ENCODE measurements at places on chromosomes 6 and 20.

- DNase-seq = no peak
Observed at GRCh38 chr6:84228198-84228543, 728 bp upstream of the CEP162 start.

DNA sequence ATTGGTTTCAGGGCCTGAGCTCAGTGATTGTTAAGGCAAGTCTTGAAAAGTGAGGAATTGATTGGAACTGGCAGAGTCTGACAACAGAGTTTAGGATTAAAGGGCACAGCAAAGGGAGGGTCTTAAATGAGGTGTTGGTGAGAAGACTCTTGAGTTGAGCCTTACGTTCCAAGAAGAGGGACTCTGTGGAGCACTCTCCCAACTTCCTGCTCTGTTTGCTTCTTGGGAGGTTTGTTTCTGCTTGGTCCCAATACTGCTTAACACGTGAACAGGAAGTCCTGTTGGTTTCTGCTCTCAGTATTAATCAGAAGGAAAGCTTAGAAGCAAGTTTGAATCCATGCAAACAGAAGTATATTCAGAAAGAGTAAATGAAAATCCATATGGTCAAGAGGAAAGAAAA, 15.6 kb upstream of the SYNDIG1 start:
- no peak for DNase-seq

DNA sequence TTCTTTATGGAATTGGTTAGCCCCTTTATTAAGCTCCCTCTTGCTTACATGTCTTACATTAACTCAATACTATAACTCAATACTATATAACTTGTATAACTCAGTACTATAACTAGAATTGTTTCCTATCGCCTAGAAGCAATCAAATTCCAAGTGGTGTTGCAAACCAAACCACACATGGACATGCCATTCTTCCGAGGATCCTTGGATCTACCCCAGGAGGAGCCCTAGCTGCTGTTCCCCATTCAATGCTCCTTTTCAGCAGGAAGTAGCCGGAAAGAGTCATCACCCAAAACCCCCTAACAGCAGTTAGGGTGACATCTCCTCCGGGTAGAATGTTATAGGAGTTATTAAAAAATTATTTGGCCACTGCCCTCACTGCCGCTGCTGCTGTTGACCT, 40.5 kb downstream of the PLN start:
- DNase-seq = no peak

DNA sequence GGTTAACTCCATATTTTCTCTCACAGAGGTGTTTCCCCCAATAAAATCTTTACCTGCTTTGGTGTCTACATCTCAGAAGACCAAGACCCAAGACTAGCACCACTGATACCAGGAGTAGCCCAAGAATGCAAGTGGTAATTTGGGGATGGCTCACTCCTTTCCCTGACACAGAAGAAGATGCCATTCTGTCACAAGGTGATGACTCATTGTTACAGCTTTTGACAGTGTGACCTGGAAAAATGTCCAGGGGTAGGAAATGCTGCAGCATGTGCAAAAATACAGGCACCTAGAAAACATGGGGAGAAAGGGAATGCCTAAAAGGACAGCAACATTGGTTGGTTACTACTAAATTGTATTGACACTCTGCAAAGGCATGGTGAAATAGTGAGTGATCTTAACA, 254.0 kb upstream of the GJE1 start:
- no peak for DNase-seq

- DNase-seq = no peak
Observed at GRCh38 chr6:81894306-81894705, 141.8 kb upstream of the TENT5A start.

DNA sequence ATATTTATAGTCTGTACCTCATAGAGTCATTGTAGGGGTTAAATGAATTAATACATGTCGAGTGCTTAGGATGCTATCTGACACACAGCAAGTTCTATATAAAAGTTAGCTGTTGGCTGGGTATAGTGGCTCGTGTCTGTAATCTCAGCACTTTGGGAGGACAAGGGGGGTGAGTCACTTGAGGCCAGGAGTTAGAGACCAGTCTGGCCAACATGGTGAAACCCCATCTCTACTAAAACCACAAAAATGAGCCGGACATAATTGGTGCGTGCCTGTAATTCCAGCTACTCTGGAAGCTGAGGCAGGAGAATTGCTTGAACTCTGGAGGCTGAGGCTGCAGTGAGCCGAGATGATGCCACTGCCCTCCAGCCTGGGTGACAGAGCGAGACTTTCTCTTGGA, 222.9 kb downstream of the UBE3D start:
- DNase-seq = no peak

- no peak for DNase-seq
Observed at GRCh38 chr6:118786596-118787453, 107.1 kb upstream of the ASF1A start.

GRCh38 chr6:161108916-161109315, 117.3 kb downstream of the MAP3K4 start:
- DNase-seq = no peak

DNA sequence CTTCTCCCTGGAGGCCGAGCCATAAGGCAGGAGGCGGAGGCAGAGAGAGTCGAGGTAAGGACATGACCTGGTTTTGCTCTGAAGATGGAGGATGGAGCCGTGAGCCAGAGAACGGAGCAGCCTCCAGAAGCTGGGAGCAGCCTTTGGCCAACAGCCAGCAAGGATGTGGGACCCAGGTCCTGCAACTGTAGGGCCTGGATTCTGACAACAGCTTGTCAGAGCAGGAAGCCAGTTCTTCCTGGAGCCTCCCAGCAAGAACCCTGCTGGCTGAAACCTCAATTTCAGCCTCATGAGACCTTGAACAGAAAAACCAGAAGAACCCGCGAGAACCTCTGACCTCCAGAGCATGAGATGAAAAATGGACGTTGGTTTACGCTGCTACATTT, 13.4 kb upstream of the MRGBP start:
- DNase-seq = no peak

DNA sequence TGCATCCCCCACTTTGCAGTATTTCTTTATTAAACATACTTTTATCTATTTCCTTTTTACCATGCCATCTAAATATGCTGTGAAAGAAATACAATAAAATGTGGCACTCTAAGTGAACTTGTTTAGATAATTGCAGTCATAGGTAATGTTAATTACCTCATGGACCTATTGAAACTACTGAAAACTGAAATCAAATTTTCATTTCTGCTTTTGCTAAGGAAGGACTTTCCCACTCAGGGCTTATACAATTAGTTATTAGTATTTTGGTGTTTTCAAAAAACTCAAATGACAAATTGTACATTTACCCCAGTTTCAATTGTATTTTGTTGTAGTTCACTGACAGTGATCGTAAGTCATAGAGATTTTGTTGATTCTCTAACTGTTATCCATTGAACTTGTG, 88.4 kb downstream of the ID4 start:
- no peak for DNase-seq

DNA sequence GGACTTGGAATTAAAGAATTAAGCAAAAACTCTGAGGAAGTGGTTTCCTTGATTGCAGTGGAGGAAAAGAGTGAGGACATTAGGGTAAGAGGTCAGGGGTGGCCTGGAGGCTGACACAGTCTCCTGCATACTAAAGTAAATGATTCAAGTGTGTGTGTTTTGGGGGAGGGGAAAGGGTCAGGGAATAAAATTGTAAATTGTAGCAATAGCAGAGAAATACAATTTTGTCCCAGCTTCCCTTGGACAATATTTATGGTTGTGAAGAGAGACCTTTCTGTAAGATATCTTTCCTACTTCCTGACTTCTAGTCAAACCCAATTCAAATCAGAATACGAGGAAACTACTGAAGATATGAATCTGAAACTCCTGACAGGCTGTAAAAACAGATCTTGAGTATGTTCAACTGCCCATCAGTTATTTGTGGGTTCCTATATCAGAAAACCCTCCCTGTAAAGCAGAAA, 143.4 kb upstream of the HMGN3 start:
- DNase-seq = no peak

GRCh38 chr6:101832371-101832770, 438.9 kb downstream of the GRIK2 start:
- DNase-seq = no peak

GRCh38 chr20:6074145-6074561, 20.3 kb upstream of the LRRN4 start:
- DNase-seq = no peak

- no peak for DNase-seq
Observed at GRCh38 chr6:45377043-45377553, 636 bp downstream of the SUPT3H start.

DNA sequence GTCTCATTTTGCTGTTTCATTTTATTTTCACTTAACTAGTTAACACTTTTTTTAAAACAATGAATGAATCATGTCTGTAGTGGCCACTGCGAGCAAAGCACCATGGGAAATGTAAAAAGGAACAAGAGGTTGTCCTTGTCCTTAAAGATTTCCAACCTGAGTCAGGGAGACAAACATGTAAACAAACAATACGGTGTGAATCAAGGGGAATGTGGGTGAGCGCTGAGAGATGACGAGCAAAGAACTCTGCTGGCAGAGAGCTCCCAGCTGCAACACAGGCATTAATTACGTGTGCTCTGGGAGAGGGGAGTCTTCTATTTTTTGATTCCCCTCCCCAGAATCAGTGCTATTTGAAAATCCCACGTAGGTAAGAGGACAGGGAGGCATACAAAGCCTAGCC, 84.3 kb downstream of the ATXN1 start:
- DNase-seq = no peak

- DNase-seq = no peak
Observed at GRCh38 chr6:163113358-163113962, 301.1 kb upstream of the QKI start.

- no peak for DNase-seq
Observed at GRCh38 chr6:28985462-28986164, 19.5 kb downstream of the ZNF311 start.

- peak; percentile 27 for DNase-seq
Observed at GRCh38 chr6:227812-228338, 64.4 kb upstream of the DUSP22 start.

DNA sequence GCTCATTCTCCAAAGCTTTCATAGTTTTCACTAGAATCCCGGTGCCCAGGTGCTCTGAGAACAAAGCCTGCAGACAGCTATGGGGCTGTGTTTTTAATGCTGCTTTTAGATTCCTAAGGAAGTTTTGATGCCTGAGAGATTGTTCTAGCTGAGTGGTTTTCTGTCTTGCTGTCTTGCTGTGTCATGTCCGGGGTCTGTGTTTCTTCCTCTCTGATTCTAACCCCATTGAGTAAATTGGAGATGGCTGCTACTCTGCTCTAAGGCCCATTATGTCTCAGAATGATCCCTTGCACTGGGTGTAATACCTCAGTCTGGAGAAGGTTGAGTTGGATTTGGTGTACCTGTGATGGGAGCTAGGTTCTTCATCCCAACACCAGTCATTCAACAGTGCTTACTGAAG, 63.4 kb downstream of the ARID1B start:
- DNase-seq = no peak

DNA sequence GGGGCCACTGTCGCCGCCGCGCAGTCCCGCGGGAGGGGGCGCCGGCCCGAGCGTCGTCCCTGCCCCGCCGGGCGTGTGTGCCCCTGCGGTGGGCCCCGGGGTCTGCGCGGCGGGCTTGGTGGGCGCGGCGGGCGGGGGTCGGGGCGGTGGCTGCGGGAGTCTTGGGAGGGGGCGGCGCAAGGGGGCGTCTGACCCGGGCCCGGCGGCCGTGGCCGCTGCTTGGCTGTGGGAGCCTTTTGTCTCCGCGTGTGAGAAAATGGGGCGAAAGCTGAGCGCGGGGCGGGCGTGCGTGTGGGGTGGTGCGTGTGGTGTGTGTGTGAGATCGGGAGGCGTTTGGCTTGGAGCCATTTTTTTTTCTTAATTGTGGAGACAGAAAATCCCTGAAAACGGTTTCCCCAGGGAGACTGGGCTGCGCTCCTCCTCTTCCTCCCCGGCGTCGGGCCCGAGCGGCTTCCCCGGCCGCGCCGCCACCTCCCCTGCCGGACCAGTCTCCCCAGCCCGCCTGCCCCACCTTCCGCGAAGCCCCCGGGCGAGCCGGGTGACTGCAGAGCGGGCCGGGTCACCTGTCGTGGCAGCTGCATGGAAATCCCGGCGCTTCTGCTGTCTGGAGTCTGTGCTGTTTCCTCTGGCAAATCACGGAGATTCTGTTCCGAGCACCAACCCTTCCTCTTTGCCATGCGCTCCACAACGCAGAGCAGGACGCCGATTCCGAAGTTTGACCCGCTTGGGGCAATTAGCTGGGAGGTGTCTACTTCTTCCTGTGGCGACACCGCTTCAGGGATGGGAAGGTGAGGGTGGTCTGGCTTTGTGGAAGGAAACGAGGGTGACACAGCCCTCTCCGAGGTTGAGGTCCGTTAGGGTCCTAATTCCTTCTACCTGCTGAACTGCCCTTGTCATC, 64.4 kb downstream of the GTF2H5 start:
- DNase-seq = peak; percentile 68

DNA sequence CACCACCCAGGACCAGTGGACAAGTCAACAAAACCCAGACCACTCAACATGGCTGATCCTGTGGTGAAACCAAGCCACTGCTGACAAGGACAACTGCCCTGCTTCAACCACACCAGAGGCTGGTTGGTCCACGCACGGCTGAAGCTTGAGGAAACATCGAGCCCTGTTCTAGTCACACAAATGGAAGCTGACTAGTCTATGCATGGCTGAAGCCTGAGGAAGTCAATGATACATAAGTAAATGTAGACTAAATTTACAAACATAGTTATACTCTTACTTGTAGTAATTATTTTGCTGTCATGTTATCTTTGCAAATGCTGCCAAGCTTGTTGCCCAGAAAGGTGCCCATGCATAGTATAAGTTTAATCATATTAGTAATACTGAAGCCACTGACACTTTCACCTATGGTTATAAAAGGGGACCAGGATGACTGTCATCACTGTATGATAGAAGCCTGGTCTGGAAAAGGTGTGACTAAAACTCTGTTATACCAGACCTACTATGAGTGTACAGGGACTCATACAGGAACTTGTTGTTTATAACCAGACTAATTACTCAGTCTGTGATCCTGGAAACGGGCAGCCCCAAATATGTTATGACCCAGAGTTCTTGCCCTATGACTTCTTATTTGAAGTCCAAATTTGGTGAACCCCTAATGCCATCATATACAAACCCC, 5.6 kb downstream of the IL22RA2 start:
- DNase-seq = no peak

DNA sequence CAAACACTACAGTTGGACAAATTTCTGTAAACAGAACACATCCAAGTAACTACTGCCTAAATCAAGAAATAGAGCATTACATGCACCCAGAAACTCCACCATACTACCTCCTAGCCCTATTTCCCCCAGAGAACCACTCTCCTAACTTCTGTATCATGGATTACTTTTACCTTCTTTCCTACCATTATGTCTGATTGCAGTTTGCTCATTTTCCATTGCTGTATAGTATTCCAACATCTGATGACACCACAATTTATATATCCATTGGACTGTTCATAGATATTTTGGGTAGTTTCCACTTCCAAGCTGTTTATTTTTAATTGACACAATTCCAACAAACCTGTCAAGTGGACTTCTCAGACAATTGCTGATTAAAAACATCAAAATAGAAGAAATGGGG, 271.1 kb downstream of the CDC5L start:
- DNase-seq = no peak

GRCh38 chr20:825710-826421, 7.6 kb upstream of the FAM110A start:
- DNase-seq = no peak

Data from activated T-cell treated with anti-CD3 and anti-CD28 coated beads, Interleukin-2, amount 50 U/mL, for 24 hours (primary cell).